Bronchial epithelial cell (primary cell): ENCODE measurements at places on chromosomes 5 and 9.

DNA sequence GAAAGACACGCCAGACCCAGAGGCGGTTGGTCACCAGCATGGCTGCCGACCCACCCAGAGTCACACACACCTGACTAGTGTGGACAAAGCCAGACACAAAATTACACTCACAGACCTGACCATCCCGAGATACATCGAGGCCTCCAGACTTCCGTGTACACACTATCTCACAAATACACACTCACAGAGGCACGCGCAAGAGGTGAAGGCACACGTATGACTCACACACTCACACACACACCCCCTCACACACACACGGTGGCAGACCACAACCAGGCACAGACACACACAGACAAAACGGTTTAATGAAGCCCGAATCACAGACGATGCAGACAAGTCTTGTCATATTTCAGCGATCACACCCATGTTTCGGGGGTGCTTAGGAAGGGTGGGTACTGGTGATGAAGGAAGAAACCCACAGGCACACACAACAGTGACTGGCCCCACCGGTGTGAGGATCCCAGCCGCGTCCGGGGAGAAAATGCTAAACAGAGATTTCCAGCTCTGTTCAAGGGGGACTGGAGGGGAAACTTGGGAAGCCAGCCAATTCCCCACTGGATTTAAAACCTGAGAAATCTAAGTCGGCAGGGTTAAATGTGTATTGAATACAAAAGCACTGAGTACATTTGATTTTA is 51.3 kb downstream of the CRB2 start:
- DNase-seq: no peak

- no peak for DNase-seq
These were observed 334.0 kb downstream of the PSAT1 start for GRCh38 chr9:78630966-78631365.

GRCh38 chr5:131988601-131989000 is 22.9 kb downstream of the ACSL6 start:
- no peak for DNase-seq

GRCh38 chr5:27708534-27708933 is 670.1 kb upstream of the CDH9 start:
- DNase-seq: peak; percentile 60

- DNase-seq: peak; percentile 4
These were observed 194 bp upstream of the RXFP3 start for GRCh38 chr5:33936004-33936380.

GRCh38 chr9:136686534-136686793 is 793 bp downstream of the AGPAT2 start:
- no peak for DNase-seq

DNA sequence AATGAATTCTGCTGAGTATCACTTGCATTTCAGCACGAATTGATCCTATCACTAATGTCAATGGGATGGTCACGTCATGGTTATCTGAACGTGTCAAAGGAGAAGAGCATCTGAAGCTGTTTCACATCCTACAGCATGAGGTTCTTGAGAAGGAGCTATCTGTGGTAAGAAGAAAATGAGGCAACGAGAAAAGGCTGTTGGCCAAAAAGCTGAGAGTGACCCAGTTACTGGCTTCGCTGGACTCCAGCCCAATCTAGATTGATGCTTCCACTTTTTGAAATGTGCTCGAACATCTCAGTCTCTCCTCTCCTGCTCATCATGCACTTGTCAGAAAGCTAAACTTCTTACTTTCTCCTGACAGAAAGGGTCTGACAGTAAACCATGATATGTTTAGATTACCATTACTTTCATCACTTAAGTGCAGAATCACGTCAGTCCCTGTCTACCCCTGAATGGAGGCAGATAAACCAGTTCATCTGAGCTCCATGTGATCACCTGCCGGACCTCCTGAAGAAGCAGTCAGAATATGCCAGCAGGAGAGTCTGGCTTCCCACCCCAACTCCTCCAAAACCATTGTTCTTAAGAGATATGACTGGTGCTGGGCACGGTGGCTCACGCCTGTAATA is 22.5 kb downstream of the MGAT1 start:
- DNase-seq: no peak
